ENCODE measurements at places on chromosomes 3 and 15. TPM values are rescaled to one million over a fixed set of nuclear protein-coding genes. Genes with fewer than 3 reads are reported as not detected.

Gene HRG
- not detected for total RNA-seq

Gene GATM
- 2.7 TPM for total RNA-seq

Gene CCDC54
- total RNA-seq, result not detected

Gene KBTBD13
- not detected for total RNA-seq

Gene RBP2
- total RNA-seq, result not detected

Gene RLBP1
- total RNA-seq, result not detected

Gene PP2D1
- not detected for total RNA-seq

Gene TMEM202
- total RNA-seq, result not detected

Gene PLCL2
- total RNA-seq, result 12.6 TPM

Gene SLC22A14
- total RNA-seq, result not detected

Gene OXTR
- 0.41 TPM for total RNA-seq

Gene ATP2B2
- not detected for total RNA-seq

Gene CCDC39
- total RNA-seq, result not detected

Gene CLSTN2
- 0.03 TPM for total RNA-seq

Gene HCLS1
- 189 TPM for total RNA-seq

Gene C3orf80
- not detected for total RNA-seq

Gene LRTM1
- not detected for total RNA-seq

Gene FBXL2
- total RNA-seq, result not detected

Gene GOLGA8M
- not detected for total RNA-seq

Gene C3orf22
- not detected for total RNA-seq

Gene LAMB2
- total RNA-seq, result 1.6 TPM

Gene CCR8
- total RNA-seq, result 1.4 TPM

Gene IMPG2
- 0.03 TPM for total RNA-seq

Gene PCSK6
- 0.53 TPM for total RNA-seq

Gene GASK1A
- total RNA-seq, result not detected

Gene IREB2
- total RNA-seq, result 64.1 TPM

Gene TMEM108
- not detected for total RNA-seq

Gene GOLGA8S
- total RNA-seq, result not detected

Gene CCDC9B
- total RNA-seq, result 0.13 TPM

Gene MESP2
- total RNA-seq, result not detected

Gene FAM3D
- not detected for total RNA-seq

Gene TMEM212
- total RNA-seq, result not detected

Gene PLS1
- total RNA-seq, result 3.8 TPM

Gene TTBK2
- 7.7 TPM for total RNA-seq

Gene MAP6D1
- total RNA-seq, result 3.2 TPM

Gene CHL1
- not detected for total RNA-seq

Gene GLDN
- not detected for total RNA-seq

All from activated T-cell treated with anti-CD3 and anti-CD28 coated beads, Interleukin-2, amount 50 U/mL, for 4 hours (primary cell).